ENCODE measurements at places on chromosomes 2 and 18.

DNA sequence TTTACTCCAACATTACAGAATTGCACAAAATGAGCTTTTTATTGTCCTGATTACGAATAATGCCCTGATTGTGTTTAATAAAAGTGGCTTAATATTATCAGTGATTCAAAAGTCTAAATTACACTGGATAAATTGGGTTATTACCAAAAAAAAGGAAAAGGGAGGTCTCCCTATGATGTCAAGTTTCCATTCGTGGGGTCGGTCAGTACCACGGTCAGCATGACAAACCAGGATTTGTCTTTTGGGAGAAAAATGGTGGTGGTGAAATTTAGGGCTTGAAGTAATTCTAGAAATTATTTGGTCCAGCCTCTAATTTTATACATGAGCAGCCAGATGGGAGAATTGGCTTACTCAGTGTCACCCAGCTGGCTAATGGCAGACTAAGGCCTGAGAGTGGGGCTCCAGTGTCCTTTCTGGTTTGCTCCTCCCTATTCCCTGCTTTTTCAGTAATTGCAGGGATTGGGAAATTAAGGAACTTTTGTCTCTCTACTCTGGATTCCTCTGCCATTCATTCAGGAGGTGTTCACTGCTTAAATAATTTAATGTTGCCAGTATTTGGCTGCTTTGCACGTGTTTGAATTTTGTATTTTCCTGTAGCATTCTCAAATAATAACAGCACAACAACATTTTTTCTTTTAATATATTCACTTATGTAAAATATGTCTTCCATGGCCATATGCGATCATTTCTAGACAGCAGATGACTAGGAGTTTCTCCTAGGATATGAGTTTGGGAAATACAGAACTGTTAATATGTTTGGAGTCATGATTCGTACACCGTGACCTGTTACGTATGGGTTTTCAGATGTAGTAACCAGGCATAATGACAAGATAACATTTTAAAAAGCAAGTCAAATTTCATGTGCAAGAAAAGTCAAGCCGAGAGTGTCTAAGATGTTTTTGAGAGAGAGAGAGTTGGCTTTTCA, 128.9 kb upstream of the NOSTRIN start:
- DNase-seq: no peak

- DNase-seq: no peak
Observed at GRCh38 chr2:36692121-36692520, 4.4 kb upstream of the VIT start.

- DNase-seq: no peak
Observed at GRCh38 chr2:56113382-56113975, 70.3 kb upstream of the CCDC85A start.

- DNase-seq: no peak
Observed at GRCh38 chr2:195121341-195121740, 535.7 kb upstream of the SLC39A10 start.

DNA sequence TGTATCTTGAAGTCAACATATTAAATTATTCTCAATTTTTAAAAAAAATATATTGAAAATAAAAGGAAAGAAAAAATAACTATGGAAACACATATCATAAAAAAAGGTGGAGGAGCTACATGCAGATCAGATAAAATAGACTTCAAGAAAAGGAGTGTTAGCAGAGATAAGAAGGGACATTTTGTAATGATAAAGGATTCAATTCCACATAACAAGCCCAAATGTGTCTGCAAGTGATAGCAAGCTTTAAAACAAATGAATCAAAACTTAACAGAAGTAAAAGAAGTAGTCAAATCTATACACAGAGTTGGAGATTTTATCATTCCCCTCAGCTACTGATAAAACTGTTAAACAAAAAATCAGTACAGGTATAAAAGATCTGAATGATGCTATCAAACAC, 74.9 kb downstream of the TTC32 start:
- no peak for DNase-seq

- no peak for DNase-seq
Observed at GRCh38 chr2:171287036-171287571, 126.4 kb upstream of the TLK1 start.

DNA sequence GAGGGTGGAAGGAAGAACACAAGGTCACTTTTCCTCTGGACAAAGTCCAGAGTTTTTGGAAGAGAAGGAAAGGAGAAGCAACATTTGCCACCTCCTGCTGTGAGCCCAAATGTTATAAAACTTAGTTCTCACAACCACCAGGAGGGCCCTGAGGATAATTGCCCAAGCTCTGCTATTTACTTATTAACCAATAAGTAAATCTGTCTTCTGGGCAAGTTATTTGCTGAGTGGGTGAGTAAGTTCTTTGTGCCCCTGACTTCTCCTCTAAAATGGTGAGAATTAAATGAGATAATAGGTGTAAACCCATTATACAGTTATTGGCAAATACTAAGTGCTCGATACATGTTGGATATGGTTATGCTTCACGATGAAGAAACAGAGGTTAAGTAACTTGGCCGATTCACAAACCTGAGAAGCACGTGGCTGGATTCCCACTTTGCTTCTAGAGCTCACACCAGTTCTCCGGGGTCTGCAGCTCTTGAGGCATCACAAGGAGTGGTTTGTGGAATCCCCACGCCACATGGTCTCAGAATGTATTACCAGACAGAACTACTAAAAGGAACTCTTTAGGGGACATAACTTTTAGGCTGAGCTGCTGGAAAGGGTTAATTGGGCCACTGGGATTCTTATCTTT, 164.1 kb downstream of the MYCN start:
- no peak for DNase-seq

DNA sequence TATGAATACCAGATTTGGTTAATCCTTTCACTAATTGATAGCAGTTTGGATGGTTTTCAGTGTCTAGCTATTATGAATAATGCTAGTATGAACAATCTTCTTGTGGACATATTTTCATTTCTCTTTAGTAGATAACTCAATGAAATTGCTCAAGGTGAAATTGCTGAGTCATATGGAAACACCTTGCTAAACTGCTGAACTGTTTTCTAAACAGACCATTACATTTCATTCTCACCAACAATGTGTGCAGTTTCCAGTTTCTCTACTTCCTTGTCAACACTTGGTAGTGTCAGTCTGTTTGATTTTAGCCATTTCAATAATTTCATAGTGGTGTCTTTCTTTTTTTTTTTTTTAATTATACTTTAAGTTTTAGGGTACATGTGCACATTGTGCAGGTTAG, 250.0 kb downstream of the HRH4 start:
- DNase-seq: peak; percentile 2

GRCh38 chr2:74869517-74869916, 35.6 kb downstream of the HK2 start:
- DNase-seq: no peak

DNA sequence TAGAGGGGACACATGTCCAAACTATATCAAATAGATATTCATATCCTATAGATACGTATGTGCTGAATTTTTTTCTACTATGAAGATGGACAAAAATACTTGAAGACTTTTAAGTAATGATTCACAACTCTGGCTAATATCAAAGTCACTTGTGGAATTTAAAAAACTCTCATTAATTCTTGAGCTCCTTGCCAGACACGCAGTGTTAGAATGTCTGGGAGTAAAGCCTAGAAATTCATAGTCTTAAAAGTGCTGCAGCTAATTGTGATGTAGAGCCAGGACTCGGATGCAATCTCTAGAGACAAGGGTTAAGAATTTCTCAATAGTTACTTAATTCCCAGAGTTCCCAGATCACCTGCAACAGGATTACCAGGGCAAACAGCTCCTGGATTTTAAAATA, 107.4 kb downstream of the ARL6IP6 start:
- no peak for DNase-seq

GRCh38 chr2:165889158-165889557, 64.4 kb downstream of the TTC21B start:
- no peak for DNase-seq

DNA sequence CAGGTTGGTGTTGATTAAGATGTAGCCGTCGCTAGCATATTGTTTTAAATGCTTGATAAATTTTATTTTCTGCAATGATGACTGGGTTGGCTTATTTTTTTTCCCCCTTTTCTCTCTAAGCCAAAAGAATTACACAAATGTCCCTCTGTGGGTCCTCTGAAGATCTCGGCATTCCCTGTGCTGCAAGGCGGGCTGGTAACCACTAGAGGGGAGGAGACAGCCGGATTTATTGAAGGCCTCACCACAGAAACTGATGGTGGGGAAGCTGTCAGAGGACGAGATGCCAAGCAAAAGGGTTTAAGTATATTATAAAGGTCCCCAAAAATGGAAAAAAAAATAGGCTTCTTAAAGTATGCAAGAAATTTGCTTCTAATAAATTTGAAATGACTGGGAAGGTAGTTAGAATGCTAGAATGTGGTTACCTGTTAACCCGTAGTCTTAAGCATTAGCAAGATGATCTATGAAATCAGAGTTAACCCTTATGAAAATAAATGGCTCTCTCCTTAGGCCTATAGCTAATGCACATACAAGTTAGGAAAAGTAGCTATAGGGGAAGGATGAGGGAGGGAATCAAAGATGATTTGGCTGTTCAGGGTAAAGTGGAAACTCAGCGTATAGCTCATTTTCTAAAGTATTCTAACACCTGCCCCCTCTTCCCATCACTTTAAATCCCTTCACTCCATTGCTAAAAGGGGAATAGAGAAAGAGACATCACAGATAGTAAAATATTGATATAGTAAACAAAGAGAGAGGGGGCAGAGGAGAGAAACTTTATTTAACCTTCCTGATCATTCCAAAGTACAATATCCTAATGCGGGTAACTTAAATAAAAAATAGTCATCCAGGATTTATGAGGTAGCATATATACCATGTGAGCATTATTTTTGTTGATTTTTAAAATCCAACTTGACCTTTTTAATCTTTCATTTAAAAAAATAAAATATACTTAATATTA, 894.5 kb upstream of the POU3F3 start:
- no peak for DNase-seq

GRCh38 chr2:72439892-72440291, 292.2 kb upstream of the CYP26B1 start:
- DNase-seq: no peak

- no peak for DNase-seq
Observed at GRCh38 chr18:61333271-61333745, at the start of gene CDH20. Gene CDH20 (plus strand): TSS chr18:61333430.

DNA sequence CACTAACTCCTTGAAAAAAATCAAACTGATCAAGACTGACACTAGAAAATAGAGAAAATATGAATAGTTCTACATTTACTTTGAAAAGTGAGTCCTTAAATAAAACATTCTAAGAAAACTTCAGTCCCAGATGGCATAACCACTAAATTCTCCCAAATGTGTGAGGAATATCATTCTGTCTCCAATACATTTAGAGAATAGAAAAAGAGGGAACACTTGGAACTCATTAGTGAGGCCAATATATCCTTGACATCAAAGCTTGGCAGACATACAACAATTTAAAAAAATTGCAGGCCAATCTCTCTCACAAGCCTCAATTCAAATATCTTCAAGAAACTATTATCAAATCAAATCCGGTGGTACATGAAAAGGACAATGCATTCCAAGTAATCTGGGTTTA, 79.3 kb upstream of the TMEM247 start:
- DNase-seq: no peak

GRCh38 chr2:86037795-86038192, 67.9 kb downstream of the POLR1A start:
- peak; percentile 48 for DNase-seq

DNA sequence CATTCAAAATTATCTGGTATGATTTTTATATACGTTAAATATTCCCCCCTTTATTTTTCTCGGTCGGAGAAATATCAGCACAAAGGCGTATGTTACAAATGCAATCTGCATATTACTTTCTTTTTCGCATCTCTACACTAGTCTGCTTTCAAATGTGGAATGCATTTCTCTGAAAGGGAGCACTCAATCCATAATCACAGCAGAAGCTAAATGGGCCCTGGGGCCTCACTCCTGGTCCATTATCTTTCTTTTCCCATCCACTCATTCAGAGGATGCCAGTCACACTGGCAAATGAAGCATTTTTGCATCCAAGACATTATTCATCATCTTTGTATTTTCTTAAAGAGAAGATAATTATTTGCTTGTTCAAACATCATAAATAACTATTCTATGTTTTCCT, 295.2 kb upstream of the LRP1B start:
- no peak for DNase-seq

- no peak for DNase-seq
Observed at GRCh38 chr2:157415591-157416101, 28.2 kb downstream of the CYTIP start.

DNA sequence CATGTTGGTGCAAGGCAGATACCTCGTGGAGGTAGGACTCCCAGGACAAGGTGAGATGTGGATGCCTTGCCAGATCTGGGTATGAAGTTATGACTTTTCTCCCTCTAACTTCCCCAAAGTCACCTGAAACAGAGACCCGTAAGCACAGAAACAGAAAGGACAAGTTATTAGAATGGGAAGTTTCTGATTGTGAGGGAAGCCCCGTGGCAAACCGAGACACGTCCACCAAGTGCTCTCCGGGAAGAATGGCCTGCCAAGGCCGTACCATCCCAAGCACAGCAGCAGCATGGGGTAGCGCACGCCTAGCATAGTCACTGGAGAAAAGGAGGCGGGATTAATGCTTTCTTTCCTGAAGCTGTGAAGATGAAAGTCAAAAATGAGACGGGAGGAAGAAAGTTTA, 110.6 kb downstream of the ZNF532 start:
- no peak for DNase-seq

- DNase-seq: no peak
Observed at GRCh38 chr2:44801289-44801840, 140.1 kb upstream of the SIX3 start.
